ENCODE measurements at places on chromosomes 7 and 10.
A peak's percentile ranks its signal among the peaks of the same experiment; 100 is the strongest.

DNA sequence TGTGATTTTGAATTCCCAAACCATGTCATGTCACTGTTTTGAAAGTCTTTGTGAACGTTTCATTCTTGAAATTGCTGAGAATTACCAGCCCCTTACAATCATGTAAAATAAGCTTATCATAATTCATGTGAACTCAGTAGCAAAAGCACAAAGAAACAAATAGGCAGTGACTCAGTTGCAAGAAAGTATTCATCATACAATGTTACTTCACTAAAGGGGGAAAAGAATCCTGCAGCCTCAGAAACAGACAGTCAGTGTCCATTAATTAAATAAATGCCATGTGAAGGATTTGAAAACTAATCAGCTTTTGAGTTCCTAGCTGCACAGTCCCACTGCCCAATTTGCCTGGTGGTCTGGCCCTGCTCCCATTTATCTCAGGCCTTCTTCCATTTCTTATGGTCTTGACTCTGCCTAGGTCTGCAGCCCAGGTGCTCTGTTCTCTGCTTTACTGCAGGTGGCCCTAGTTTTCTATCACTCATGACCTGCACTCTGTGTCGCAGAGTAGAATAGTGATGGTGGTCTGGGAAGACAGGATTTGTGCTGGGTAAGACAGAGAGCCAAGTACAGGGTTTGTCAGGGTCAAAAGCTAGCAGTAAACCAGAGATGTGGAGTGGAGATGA, 99.7 kb downstream of the PLCE1 start:
- DNase-seq = no peak

- DNase-seq = no peak
Measured at GRCh38 chr7:71679480-71679879, 547.5 kb downstream of the GALNT17 start.

GRCh38 chr7:81013083-81013817, 94.4 kb upstream of the SEMA3C start:
- DNase-seq = no peak

DNA sequence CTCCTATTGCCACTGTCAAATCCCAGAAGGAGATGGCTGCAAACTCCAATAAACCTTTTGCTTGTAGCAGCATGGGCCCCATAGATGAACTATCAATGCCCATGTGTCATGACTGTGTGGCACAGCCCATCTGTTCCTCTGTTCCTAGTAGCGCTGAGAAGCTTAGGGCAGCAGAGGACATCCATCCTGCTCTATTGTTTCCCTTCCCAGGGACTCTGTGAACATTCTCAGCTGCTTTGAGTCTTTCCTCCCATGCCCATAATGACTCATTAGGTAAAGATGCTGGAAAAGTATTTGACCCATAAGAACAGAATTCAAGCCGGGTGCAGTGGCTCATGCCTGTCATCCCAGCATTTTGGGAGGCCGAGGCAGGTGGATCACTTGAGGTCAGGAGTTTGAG, 28.3 kb downstream of the STMP1 start:
- no peak for DNase-seq

DNA sequence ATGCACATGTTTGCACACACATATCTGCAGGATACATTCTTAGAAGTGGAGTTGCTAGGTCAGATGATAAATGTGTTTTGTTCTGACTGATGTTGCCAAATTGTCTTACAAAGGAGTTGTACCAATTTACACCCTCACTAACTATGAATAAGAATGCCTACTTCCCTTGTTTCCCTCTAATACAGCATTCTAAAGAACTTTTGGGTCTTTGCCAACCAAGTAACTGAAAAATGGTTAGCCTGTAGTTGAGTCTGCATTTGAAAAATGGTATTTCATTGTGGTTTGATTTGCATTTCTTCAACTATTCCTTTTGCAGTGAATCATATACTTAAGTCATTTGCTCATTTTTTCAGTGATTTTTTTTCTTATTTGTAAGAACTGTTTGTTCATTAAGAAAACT, 48.4 kb downstream of the TMEM26 start:
- DNase-seq = no peak

GRCh38 chr7:124996778-124997177, 67.2 kb upstream of the POT1 start:
- no peak for DNase-seq

DNA sequence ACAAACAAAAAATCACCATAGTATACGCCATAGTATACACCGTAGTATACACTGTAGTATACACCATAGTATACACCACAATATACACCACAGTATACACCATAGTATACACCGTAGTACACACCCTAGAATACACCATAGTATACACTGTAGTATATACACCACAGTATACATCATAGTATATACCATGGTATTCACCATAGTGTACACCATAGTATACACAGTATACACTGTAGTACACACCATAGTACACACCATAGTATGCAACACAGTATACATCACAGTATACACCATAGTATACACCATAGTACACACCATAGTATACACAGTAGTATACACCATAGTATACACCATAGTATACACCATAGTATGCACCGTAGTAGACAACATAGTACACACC, 157.6 kb upstream of the ADARB2 start:
- no peak for DNase-seq

DNA sequence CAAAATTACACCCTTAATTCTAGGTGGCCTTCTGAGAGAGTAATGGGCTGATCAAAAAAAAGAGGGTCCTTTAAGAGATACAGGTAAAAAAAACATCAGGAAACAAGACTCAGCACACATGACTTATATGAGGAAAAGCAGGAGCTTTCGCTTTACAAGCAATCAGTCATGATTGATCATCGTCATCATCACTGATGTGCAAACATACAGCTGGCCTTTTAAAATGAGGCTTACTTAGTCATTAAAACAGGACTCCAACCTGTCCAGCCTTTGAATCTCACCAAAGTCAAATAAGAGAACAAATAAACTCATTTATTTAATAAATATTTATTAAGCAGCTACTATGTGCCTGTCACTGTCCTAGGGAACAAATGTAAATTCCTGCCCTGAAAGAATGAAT, 255.3 kb downstream of the SKAP2 start:
- no peak for DNase-seq

DNA sequence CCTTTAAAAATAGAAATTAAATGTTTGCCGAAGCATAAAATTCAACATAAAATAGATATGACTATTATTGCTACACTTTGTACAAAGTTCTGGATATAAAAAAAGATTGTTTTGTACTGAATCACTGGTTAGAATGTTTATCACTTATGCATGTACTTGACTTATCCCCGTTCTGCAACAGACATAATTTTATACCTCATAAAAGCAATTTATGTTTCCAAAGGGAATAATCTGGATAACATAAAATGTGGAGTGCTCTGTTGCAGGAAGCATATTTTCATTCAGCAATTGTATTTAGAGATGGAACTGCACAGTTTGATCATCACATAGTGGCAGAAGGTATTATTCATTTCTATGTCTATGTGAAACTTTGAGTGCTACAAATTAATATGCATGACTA, 21.5 kb downstream of the SKAP2 start:
- no peak for DNase-seq

GRCh38 chr7:155161690-155162089, 91.6 kb downstream of the HTR5A start:
- no peak for DNase-seq

GRCh38 chr10:113412161-113412560, 140.7 kb upstream of the HABP2 start:
- DNase-seq = no peak

DNA sequence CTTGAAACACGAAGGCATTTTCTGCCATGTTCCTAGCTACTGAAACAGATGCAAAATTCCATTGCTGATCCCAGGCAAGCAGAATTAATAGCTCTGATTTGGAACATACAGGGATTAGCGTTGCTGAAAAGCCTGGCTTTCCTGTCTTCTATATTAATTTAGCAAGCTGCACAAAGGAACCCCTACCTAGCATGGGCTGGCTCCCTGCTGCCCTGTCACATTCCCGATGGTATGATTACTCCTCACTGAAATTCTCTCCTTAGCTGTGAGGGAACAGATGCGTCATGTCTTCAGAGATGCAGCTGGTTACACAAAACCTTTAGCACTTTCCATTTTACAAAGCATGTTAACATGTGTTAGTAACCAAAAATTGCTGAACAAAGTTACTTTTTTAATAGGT, 878.9 kb downstream of the TYW1 start:
- no peak for DNase-seq

- no peak for DNase-seq
Measured at GRCh38 chr7:101845974-101846373, 28.5 kb downstream of the CUX1 start.

DNA sequence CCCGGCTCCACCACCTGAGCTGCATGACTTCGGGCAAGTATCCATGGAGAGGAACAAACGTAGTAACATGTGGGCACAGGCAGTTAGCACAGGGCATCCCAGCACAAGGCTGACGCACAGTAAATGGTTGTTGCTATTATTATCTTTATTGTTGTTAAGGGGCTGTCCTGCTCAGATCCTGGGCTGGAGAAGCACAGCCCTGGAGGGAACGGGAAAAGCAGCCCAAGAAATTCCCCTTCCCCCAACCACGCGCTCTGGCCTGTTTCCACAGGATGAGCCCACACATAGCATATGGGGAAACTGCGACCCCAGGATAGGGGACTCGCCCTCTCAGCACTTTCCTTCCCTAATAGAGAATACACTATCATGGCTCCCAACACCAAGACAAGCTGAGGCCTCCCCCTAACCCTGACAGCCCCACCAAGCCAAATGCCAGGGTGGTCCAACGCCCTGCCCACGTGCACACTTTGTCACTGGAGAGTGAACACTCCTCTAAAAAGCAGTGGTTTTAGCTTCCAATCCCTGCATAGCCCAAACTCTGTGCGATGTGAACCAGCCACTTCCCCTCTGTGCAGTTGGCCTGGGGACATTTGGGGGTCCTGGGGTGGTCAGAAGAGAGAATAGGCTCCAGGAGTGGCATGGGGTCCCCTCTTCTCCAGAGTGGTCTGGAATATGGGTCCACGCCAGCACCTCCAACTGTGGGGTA, 11.0 kb downstream of the PSD start:
- no peak for DNase-seq

GRCh38 chr10:112949875-112950507, at the start of gene TCF7L2:
TSS of gene TCF7L2 (plus strand) at chr10:112950247. CDS start at chr10:112950757, 510 bp downstream.
- peak; percentile 31 for DNase-seq

GRCh38 chr10:62511656-62512055, 137.5 kb downstream of the ZNF365 start:
- no peak for DNase-seq

- no peak for DNase-seq
Measured at GRCh38 chr10:19944911-19945663, 128.9 kb downstream of the PLXDC2 start.

DNA sequence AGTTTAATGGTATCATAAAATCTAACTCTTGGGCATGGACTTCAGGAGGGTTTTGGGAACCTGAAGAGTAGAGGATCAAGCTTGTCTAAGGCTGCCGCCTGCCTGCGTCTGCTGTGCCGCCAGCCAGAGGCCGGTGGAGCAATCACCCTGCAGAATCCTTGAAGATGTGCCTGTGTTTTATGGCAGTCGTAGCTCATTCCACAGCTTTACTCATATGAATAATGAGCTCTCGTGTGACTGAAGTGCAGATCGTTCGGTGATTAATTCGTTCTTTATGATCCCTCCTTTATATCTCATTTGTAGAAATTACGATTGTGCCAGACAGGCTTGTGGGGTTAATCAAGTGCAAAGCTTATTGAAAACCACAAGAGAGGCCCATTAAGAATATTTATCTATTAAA, 100.8 kb downstream of the ACTR3B start:
- no peak for DNase-seq

GRCh38 chr10:124956764-124957163, 14.8 kb downstream of the ZRANB1 start:
- DNase-seq = no peak

DNA sequence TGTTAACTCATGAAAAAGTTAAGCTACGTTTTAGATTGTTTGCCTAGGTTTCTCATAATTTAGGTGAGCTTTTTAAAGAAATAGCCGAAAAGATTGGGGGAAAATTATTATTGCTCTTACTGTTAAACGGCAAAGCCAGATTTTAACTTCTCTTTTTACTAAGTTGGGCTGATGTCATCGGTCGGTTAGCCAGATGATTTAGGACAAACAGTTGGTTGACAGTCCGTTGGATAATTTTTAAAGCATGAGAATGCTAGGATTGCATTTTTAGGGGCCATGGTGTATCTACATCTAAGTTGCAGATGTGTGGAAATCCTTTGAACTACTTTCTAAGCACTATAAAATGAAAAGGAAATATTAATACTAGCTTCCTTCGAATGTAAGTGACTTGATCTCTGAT, 280.9 kb upstream of the AKR1E2 start:
- no peak for DNase-seq

DNA sequence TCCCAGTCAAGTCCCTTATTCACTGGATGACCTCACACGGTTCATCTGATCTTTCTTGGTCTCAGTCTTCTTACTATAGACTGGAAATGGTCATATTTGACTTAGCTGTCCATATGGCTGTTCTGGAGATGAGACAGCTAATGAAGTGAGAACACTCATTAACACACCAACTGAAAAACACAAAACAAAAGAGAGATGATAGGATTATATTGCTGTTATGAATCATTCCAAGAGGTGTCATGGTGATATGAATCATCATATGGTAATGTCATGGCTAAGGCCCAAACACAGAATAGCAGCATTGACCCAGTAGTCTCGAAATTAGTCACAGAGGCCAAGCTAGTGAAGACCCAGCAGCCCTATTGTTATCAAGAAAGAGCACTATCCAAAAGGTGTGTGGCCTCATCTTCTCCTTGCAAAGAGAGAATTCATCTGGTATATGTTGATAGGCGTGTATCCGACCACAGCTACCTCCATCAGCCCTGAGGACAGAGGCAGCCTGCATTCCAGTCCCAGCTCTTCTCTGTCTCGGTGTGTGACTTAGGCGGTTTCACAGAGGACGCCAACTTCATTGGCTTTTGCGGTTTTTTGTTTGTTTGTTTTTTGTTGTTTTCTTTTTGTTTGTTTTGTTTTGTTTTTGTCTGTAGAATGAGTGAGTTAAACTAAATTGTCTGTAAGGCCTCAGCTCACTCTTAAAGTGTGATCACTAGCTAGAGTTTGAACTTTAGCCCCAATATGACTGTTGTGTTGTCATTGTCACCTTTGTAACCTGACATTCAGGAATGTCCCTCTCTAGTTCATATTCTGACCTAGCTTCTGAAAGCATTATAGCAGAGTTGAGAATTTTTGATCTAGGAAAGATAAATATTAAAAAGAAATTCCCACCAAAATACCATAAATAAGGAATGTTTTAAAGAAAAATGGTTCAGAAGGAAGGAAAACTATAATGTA, 97.4 kb upstream of the PDCD4 start:
- no peak for DNase-seq

- no peak for DNase-seq
Measured at GRCh38 chr10:123930340-123931001, 38.9 kb upstream of the CPXM2 start.

DNA sequence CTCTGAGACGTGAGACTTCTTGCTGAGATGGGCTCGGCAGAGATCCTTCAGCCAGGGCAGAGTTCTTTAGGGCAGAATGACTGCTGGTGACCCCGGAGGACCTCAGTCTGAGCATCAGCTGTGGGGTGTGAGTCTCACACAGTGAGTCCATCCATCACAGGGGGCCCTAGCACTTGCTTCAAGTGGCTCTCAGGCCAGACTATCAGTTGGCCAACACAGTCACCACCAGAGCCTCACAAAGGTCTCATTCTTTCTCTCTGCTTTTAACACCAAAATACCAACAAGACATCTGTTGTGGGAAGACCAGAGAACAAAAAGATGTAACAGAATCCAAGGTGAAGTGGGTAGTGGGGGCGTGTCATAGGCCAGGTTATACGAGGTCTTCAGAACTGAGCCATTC, 345.6 kb upstream of the NRP1 start:
- no peak for DNase-seq

GRCh38 chr10:57015187-57015586, 654.1 kb upstream of the ZWINT start:
- DNase-seq = no peak

Data from activated CD8-positive, alpha-beta memory T cell treated with anti-CD3 and anti-CD28 coated beads for 4 hours (primary cell).